Osteocyte (in vitro differentiated cells): ENCODE measurements at places on chromosomes 5 and 9. TPM values are rescaled to one million over a fixed set of nuclear protein-coding genes. Genes with fewer than 3 reads are reported as not detected.

GRCh38 chr9:78033870-78034269, 2.3 kb upstream of the GNAQ start:
- no peak for DNase-seq

- DNase-seq, result no peak
These were observed 157.5 kb downstream of the ZSWIM6 start for GRCh38 chr5:61489574-61489973.

DNA sequence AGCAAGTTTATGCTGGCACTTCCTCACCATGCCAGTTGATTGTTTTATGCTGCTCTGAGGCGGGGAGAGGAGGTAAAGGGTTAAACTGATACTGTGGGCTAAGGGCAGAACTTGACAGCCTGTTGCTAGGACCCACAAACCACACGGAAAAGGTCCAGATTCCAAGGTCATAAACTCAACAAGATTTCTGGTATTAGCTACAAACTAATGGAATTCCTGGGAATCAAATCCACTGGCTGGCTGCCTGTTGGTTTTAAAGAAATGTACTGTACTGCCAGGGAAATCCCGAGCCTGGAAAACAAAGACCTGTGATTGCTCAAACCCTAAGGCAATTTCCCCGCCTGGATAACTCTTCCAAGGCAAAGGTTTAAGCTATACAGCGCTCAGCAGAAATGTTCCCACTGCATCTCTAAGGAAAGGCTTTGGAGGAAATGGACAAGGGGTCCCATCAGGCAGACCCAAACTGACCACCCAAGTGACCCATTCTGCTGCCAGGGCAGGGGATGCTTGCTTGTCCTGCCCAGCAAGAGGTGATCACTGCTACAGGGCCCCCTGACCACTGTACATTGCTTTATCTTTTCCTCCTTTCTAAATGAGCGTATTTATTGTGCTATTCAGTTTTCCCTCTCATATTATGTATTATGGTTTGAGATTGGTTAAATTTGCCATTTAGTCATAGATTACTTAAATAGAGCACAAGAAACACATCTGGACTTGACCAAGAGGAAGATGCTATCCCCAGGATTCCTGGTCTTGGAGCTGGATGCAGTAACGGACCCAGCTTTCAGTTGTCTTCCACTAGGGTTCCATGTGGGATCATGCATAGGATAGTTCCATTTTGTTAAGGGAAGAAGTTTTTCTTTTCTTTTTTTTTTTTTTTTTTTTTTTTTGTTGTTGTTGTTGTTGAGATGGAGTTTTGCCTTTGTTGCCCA, 124.3 kb downstream of the SUSD1 start:
- DNase-seq, result no peak

- no peak for DNase-seq
These were observed 19.9 kb downstream of the ABITRAM start for GRCh38 chr9:108953983-108954574.

DNA sequence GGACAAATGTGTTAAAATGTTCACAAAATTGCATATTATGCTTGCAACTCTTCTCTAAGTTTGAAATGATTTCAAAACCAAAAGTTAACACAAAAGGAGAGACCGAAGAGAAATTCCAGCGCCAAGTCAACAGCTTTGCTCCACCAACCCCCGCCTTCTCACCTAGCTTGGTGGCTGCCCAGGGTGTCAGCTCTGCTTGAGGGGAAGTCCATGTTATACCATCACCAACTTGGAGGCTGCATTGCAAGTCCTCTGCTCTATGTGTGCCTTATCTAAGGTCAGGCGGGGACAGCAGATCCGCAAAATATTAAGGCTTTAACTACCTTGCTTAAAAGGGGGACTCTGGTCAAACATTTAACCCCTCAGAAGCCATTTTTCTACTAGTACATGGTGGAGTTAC, 14.6 kb downstream of the CCNJL start:
- DNase-seq, result no peak

DNA sequence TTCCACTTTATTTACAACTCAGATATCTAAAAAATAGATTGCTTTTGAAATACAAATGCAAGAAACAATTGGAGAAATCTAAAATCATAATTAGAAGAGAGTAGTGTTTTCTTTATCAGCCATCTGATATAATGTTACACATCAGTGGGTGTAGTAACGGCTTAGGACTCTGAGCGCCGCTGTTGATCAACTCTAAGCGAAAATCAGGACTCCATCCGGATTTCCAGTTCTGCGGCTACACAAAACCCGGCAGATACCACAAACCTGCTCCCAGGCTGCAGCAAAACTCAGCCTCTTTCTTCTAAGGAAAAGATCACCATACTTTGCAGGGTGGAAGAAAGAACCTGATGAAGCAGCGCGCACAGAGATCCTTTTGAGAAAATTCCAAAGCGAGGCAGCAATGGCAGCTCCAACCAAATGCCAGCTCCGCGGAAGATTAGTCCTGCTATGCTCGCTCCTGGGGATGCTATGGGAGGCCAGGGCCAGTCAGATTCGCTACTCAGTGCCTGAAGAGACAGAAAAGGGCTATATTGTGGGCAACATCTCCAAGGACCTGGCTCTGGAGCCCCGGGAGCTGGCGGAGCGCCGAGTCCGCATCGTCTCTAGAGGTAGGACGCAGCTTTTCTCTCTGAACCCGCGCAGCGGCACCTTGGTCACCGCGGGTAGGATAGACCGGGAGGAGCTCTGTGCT, at the start of gene PCDHGA9:
TSS of gene PCDHGA9 (plus strand) at position 226 of the 691 bp plus-strand sequence. CDS start at position 401, 175 bp downstream.
- DNase-seq, result no peak

GRCh38 chr5:53936481-53937352, 373.7 kb downstream of the ARL15 start:
- DNase-seq, result no peak

DNA sequence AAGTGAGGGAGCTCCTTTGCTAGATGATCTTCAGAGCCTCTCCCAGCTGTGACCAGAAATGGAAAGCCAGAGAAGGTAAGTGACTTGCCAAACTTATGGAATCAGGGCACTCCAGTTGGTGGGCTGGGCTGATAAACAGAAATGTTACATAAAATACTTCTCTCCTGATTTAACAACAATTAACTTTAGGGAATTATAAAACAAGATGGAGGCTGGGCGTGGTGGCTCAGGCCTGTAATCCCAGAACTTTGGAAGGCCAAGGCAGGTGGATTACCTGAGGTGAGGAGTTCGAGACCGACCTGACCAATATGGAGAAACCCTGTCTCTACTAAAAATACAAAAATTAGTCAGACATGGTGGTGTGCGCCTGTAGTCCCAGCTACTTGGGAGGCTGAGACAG, 899 bp upstream of the MED10 start:
- peak; percentile 36 for DNase-seq

- no peak for DNase-seq
These were observed 105.1 kb downstream of the FBN2 start for GRCh38 chr5:128432913-128433440.

DNA sequence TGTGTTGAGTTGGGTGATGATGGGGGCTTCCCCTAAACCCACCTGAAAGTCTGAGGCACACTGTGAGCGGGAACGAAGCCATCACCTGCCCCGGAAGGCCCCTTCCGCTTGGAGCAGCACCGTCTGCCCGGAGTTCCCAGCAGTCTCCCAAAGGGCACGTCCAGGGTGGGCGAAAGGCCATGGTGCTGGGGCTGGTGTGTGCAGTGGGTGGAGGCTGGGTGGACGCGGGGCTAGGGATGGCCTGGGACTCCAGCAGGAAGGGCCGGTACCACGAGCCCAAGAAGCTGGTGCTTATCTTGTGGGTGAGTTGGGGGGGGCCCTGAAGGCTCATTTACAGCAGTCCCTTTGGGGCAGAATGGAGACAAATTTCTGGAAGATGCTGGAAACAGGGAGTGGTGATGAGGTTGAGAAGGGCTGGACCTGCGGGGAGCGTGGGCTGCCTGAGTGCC, 4.6 kb downstream of the FLT4 start:
- DNase-seq, result no peak

GRCh38 chr9:96524764-96525163, 74.8 kb downstream of the HABP4 start:
- no peak for DNase-seq

DNA sequence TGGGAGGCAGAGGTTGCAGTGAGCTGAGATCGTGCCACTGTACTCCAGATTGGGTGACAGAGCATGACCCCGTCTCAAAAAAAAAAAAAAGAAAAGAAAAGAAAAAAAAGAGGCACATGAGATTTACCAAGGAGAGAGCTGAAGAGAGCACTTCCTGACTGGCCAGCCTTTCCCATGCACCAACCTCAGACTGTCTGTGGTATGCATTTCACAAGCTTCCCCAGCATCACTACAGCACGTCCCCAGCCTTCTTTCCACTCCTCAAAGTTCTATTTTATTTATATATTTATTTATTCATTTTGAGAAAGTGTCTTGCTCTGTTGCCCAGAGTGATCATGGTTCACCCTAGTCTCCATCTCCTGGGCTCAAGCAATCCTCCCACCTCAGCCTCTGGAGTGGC, 13.6 kb upstream of the FUBP3 start:
- DNase-seq, result no peak

- DNase-seq, result no peak
These were observed 138.6 kb upstream of the SPEF2 start for GRCh38 chr5:35478856-35479682.

DNA sequence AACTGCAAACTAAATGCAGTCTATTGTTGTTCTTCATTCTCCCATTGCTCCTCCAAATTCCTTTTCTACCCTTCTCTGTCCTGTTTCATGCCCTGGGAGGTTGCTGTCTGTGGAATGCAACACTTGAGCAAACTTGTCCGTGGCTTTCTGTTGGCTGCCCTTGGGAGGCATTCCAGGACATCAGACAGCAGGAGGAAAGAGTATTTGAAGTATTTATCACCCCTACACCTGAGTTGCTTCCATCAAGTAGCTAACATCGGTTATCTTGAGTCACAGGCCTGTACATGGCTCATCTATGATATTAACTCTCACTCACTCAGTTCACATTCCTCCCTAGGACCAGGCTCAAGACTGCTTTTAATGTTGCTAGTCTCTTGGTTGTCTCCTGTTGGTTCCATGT, 803.4 kb upstream of the CDH6 start:
- DNase-seq, result no peak

GRCh38 chr9:137298401-137299202, 3.5 kb downstream of the NRARP start:
- no peak for DNase-seq

GRCh38 chr9:79236466-79236865, 335.3 kb upstream of the TLE4 start:
- no peak for DNase-seq

DNA sequence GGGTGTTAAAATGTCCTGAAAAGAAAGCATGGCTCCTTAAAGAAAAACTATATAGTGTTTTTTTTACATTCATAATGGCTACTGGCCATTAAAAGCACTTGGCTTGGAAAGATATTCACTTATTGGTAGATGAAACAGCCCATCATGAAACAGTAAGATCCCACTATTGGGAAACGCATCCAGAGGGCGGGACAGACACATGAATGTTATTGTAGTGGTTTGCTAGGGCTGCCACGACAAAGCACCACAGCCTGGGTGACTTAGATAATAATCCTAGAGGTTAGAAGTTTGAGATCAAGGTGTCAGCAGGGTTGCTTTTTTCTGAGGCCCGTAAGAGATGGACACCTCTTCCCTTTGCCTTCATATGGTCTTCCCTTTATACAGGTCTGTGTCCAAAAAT, 139.4 kb upstream of the ANKH start:
- DNase-seq, result no peak

DNA sequence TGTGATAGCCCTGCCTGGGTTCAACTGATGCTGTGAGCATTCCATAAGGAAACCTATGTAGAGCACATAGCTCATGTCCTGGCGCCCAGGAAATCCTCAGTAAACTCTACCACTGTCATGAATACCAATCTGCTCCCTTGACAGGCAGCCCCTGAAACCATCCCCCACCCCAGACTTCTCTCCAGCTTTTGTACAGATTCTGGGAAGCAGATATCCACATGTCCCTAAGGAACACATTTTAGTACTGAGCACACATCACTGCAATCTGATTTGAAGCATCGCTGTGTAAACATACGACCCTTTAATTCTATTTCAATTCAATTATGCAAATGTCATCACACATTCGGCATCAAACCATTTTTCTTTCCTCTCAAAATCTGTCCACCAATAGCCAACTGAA, 89.5 kb upstream of the FSTL4 start:
- DNase-seq, result no peak

GRCh38 chr5:160274483-160274931, 37.9 kb downstream of the CCNJL start:
- DNase-seq, result no peak

GRCh38 chr9:93123561-93124283, 10.3 kb downstream of the NINJ1 start:
- DNase-seq, result no peak

- no peak for DNase-seq
These were observed 60.3 kb downstream of the S1PR3 start for GRCh38 chr9:89051421-89052025.

- DNase-seq, result no peak
These were observed 245.7 kb upstream of the SLC30A5 start for GRCh38 chr5:68848091-68848490.

DNA sequence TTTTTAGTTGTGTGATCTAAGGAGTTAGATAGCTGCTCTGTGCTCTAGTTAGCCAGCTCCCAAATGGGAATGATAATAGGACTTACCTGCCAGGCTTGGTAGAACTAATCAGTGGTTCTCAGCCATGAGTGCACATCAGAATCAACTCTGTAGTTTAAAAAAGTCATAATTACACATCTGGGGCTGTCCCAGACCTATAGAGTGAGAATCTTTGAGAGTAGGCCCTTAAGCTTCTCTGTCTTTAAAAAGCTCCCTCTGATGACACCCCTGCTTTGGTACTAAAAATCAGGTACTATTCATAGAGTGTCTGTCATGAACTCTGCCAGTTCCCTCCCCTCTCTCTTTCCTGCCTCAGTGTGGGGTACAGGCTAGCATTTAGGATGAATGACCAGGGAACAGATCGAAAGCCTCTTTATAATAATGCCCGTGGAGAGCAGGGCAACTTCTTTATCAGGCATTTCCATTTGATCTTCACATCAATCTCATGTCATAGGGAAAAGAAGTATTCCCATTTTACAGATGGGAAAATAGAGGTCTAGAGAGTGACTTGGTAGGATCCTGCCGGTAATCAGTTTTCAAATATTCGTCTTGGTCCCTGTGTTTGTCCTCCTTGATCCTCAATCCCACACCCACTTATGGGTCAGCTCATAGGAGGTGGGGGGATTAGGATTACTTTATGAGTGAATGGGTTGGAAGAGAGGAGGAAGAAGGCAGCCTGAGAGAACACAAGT, 15.3 kb downstream of the PPARGC1B start:
- no peak for DNase-seq

- no peak for DNase-seq
These were observed 187.9 kb downstream of the PALM2AKAP2 start for GRCh38 chr9:109967651-109968642.

- no peak for DNase-seq
These were observed 20.2 kb downstream of the OCLN start for GRCh38 chr5:69512740-69513260.

- no peak for DNase-seq
These were observed 442.5 kb upstream of the COX7C start for GRCh38 chr5:86175224-86175623.

Gene LHX6
- not detected in 2 replicates for total RNA-seq

Gene RMI1
- 8.2 and 8.7 TPM in 2 replicates for total RNA-seq

Gene BTNL3
- total RNA-seq, result not detected in 2 replicates

Gene LYSMD3
- 18.9 and 20.8 TPM in 2 replicates for total RNA-seq

Gene MYO10
- total RNA-seq, result 87.8 and 89.5 TPM in 2 replicates

Gene GABRA1
- not detected in 2 replicates for total RNA-seq

Gene ZNF367
- total RNA-seq, result 2.1 and 2.3 TPM in 2 replicates

Gene SLC6A7
- not detected in 2 replicates for total RNA-seq

Gene FBXL17
- 17.6 and 21.2 TPM in 2 replicates for total RNA-seq

Gene RNF180
- 3.5 and 5.3 TPM in 2 replicates for total RNA-seq

Gene SGCD
- 13.1 and 14.4 TPM in 2 replicates for total RNA-seq

Gene PTGES
- total RNA-seq, result 0.83 and 0.94 TPM in 2 replicates

Gene LCN9
- total RNA-seq, result not detected in 2 replicates

Gene RGMB
- total RNA-seq, result 111 and 116 TPM in 2 replicates
